ENCODE measurements at places on chromosomes 12 and 14. TPM values are rescaled to one million over a fixed set of nuclear protein-coding genes. Genes with fewer than 3 reads are reported as not detected.

GLT8D2 gene
- total RNA-seq, result 1.5 TPM

NOPCHAP1 gene
- total RNA-seq, result 18.2 TPM

DNA sequence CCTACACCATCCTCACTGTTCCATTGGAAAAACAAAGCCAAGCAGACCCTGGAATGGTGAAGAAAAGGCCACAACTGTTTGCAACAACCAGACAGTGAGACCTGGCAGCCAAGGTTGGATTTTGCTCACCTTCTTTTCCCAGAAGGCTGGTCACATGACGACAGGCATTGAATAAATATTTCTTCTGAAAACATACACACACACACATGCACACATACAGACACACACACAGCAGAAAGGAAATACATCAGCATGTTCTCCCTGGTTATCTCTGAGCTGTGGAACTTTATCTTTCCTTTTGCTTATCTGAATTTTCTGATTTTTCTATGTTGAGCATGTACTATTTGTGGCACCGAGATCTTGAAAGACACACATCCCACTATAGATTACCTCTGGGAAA lies 38.0 kb upstream of the CCDC60 start:
- DNase-seq, result no peak

- peak; percentile 91 for DNase-seq
These were observed 40.9 kb upstream of the VASH1 start for GRCh38 chr14:76720382-76720813.

- DNase-seq, result no peak
These were observed 15.2 kb downstream of the GOLGA3 start for GRCh38 chr12:132813443-132813842.

GRCh38 chr12:116603546-116604177 lies 44.5 kb downstream of the MAP1LC3B2 start:
- no peak for DNase-seq

DNA sequence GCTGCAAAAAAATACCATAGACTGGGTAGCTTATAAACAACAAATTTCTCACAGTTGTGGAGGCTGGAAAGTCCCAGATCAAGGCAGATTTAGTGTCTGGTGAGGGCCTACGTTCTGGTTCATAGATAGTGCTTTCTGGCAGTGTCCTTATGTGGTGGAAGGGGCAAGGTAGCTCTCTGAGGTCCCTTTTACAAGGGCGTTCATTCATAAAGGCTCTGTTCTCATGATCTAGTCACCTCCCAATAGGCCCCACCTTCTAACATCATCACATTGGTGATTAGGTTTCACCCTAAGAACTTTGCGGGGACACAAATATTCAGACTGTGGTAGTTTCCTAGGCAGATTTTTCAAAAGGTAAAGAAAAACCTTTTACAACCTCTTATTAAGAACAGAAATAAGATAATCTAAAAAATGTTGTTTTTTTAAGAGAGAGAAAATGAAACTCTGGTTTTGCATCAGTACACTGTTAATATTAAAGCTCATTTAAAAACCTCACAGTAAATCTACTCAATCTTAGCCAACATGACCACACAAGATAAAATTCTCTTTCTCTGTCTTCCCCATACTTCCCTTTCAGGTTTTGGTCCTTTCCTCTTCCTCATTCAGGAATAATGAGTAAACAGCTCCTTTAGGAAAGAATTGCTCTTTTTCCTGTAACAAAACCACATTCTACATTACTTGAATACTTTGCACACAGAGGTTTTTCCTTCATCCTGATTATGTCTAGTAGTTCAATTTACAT lies 117.5 kb downstream of the UNC79 start:
- no peak for DNase-seq

GRCh38 chr12:12007713-12008231 lies 63.0 kb upstream of the BCL2L14 start:
- no peak for DNase-seq

- no peak for DNase-seq
These were observed 20.3 kb upstream of the GNS start for GRCh38 chr12:64779354-64779974.

DNA sequence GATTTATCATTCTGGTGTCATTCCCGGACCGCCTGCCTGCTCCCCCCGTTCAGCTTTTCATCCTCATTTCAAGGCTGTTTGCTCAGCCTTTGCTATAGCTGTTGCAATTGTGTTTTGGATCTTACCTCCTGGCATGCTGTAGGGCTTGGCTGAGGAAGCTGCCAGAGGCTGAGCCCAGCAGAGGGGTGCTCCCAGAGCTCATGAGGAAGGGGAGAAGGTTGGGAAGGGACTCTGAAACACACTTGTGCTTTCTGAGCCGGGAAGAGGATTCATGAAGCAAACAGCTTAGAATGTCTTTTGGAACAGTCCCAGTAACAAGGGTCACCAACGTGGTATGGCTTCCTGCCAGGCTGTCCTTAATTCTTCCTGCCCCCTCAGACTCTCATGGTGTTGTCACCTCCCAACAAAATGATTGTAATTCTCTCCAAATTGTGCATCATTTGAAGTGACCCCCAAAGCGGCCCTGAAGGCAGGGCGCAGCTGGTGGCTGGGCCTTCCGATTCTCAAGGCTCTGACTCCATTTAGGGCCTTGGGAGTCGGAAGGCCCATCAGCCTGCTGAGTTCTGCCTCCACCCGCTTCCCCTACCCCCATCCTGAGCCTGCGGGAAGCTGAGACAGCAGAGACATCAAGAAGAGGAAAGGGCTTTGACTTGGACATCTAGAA lies 111.9 kb upstream of the ARHGAP5 start:
- no peak for DNase-seq

GRCh38 chr12:12070674-12071656 lies at the start of gene BCL2L14:
Gene BCL2L14 (plus strand): TSS chr12:12070939. CDS start chr12:12079306, 8,367 bp downstream.
- no peak for DNase-seq

Data from endothelial cell of umbilical vein (primary cell).